ENCODE measurements at places on chromosomes 6 and 20. TPM values are rescaled to one million over a fixed set of nuclear protein-coding genes. Genes with fewer than 3 reads are reported as not detected.

SAMD3 gene
- 18.3 TPM for total RNA-seq

OR5V1 gene
- not detected for total RNA-seq

HLA-DRB5 gene
- total RNA-seq: 1.6 TPM

SNRPB2 gene
- 71.7 TPM for total RNA-seq

ABHD16A gene
- total RNA-seq: 41.6 TPM

MAS1 gene
- 0.82 TPM for total RNA-seq

- DNase-seq: no peak
Observed at GRCh38 chr6:116165596-116165995, 39.7 kb upstream of the COL10A1 start.

- DNase-seq: no peak
Observed at GRCh38 chr20:50450881-50451752, 59.1 kb upstream of the PTPN1 start.

GRCh38 chr6:117496383-117496990 is 14.0 kb downstream of the DCBLD1 start:
- DNase-seq: no peak

GRCh38 chr6:96947055-96947454 is 22.5 kb downstream of the KLHL32 start:
- no peak for DNase-seq

GRCh38 chr20:2386516-2387179 is 5.9 kb downstream of the TGM6 start:
- no peak for DNase-seq

GRCh38 chr20:63032026-63032800 is 25.4 kb upstream of the BHLHE23 start:
- DNase-seq: no peak

DNA sequence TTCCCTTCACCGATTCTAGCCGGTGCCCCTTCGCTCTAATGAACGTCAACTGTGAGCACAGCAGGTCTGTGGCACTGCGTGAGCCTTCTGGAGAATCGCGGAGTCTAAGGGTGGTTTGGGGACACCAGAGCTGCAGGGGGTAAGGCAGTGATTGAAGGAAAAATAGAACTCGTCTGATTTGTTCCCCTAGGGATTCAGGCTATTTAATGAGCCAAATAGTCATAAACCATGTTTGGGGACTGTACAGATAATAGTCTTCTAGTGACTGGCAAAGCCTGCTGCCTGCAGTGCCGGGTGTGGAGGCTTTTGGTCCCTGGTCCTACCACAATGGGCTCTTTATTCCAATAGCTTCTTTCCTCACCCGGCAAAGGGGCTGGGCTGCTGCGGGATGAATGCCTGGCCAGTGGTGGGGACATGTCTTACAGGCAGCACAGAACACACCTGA is 11.1 kb upstream of the NTSR1 start:
- peak; percentile 71 for DNase-seq

- no peak for DNase-seq
Observed at GRCh38 chr20:13567663-13568062, 71.1 kb downstream of the TASP1 start.
